Stimulated activated effector memory CD8-positive, alpha-beta T cell treated with anti-CD3 and anti-CD28 coated beads, Interleukin-12 subunit alpha, Interleukin-12 subunit beta, amount 100 ng/mL, for 72 hours (primary cell): ENCODE measurements at places on chromosomes 6 and 20.

- no peak for DNase-seq
These were observed 26.9 kb downstream of the LYRM2 start for GRCh38 chr6:89611666-89612065.

GRCh38 chr6:72218125-72218524 is 331.8 kb downstream of the RIMS1 start:
- no peak for DNase-seq

DNA sequence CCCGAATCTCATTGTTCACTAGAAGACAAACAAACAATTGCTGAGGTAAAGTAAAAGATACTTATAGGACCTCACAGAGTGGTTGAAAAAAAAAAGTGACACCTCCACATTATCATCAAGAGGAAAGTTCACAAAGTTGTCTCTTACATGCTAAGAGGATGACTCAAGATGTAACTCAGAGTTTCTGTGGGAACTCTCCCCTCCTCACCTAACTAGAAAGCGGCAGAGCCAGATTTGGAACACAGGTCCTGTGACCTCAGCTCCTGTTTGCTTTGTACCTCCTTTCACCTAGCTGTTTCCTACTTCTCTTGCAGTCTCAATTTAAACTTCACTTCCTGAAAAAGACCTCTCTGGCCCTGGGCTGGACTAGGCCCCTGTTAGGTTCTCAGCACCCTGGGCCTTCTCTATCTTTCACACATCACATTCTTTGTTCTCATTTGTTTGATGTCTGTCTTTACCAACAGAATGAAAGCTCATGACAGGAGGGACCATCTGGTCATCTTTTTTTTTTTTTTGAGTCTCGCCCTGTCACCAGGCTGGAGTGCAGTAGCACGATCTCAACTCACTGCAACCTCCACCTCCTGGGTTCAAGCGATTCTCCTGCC is 60.8 kb downstream of the CD24 start:
- no peak for DNase-seq

GRCh38 chr6:13511913-13512717 is 24.7 kb upstream of the GFOD1 start:
- DNase-seq: no peak

GRCh38 chr20:60313614-60314013 is 355.4 kb downstream of the CDH26 start:
- no peak for DNase-seq

GRCh38 chr6:162088091-162088490 is 639.5 kb downstream of the PRKN start:
- DNase-seq: no peak

DNA sequence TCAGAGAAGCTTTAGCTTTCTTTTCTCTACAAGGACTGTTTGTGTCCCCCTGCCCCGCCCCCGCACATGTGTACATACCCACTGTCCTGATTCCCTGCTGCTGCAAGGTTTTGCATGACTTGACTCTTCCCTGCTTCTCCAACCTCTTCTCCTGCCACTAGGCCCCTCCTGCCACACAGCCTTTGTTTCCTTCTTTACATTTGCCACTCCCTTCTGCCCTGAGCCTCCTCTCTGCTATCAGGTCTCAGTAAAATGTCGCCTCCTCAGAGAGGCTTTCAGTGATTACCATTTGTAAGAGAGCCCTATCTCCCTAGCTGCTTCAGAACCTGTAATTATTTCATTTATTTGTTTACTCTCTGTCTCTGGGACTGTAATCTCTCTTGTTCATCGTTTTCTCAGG is 56.4 kb upstream of the VSTM2L start:
- no peak for DNase-seq

GRCh38 chr20:47428851-47429336 is 72.4 kb upstream of the ZMYND8 start:
- no peak for DNase-seq

- DNase-seq: no peak
These were observed 29.4 kb downstream of the TRAF3IP2 start for GRCh38 chr6:111576291-111576690.

DNA sequence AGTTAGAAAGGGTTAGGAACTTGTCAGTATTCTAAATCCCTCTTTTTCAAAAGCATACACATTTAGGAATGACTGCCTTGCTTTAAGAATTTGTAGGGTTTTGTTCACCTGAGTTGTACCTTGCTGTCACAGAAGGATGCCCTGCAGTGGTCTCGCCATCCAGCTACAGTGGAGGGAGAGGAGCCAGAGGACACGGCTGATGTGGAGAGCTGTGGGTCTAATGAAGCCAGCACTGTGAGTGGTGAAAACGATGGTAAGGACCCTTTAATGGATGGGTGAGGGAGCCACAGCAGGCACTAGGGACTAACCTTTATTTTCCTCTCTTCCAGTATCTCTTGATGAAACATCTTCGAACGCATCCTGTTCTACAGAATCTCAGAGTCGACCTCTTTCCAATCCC is 69.9 kb downstream of the ASXL1 start:
- no peak for DNase-seq

- DNase-seq: no peak
These were observed 4.5 kb upstream of the SPDEF start for GRCh38 chr6:34560366-34561226.

DNA sequence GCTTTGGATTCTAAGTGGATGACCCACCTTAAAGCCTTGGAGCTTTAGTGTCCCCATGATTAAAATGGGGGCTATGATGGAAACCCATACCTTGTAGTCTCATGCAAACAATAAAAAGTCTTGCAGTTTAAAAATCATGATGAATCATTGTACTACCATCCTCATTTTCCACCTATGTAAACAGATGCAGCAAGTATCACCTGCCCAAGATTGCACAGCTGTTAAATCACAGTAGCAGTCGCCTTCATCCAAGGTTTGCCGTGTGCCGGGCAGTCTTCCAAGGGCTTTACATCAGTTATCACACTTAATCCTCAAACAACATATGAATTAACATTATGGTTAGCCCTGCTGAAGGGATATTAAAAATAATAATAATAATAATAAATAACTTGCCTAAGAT is 210.3 kb downstream of the FOXA2 start:
- DNase-seq: no peak

- DNase-seq: no peak
These were observed 257.5 kb downstream of the MMUT start for GRCh38 chr6:49205526-49205925.
